Activated CD4-positive, alpha-beta T cell treated with anti-CD3 and anti-CD28 coated beads for 48 hours (primary cell): ENCODE measurements at places on chromosomes 5 and 9.

DNA sequence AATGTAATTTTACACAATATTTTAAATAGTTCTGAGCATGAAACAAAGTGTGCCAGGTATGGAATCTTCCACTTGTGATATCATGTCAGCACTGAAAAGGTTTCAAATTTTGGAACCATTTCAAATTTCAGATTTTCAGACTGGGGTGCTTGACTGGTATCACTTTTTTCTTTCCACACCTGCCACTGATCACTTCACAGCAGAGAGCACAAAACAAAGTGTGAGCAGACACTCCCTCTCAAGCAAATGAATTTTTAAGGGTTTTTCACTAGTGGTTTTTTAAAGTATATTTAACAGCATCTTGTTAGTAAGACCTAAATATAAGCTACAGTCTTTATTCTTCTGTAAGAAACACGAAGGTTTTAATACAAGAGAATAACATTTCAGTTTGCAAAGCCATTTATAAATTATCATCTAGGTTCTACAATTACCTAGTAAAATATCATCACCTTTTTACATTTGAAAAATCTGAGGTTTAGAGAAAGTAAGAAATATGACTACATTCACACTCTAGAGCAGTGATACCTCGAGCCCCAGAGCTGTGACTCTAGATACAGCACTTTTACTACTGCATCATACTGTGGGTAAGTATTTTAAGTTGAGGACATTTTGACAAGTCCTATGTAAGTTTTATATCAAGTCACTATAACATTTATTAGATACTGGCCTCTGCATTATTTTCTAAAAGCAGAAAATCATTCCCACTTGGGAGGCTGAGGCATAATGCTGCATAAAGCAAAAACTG is 14.6 kb downstream of the GOLPH3 start:
- DNase-seq = no peak

DNA sequence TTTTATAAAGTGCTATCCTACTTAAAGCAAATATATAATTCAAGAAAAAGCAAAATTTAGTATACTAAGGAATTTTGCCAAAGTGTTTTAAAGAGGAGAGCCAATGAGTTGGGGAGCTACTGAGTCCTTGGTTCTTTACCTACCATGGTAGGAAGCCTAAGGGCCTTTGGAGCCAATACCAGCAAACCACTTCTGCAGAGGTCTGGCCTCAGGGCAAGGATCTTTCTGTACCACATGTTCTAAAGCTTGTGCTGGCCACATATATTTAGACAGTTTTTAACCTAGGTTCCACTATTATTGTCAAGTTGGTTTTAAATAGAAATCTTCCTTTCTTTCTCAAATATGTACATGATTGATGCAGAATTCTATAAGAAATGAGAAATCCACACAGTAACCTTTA is 172.3 kb upstream of the NREP start:
- DNase-seq = no peak

DNA sequence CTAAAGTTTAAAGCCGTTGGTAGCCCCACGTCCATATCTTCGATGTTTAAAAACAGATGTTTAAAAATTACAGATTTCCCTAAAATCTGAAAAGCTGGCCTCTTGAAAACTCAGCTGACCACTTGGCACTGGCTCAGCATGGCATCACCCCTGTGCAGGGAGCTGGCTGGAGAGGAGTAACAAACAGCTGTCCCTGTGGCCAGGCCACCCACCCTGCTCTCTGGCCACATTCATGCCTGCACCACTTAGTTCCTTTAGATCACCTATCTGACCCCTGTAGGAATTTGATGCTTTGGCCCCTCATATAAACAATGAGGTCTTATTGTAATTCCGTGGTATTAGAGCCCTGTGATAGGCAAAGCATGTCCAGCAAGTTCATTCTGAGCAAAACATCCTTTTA is 107.5 kb downstream of the FRMD3 start:
- no peak for DNase-seq

GRCh38 chr5:10602031-10602806 is 38.3 kb downstream of the ANKRD33B start:
- DNase-seq = no peak

DNA sequence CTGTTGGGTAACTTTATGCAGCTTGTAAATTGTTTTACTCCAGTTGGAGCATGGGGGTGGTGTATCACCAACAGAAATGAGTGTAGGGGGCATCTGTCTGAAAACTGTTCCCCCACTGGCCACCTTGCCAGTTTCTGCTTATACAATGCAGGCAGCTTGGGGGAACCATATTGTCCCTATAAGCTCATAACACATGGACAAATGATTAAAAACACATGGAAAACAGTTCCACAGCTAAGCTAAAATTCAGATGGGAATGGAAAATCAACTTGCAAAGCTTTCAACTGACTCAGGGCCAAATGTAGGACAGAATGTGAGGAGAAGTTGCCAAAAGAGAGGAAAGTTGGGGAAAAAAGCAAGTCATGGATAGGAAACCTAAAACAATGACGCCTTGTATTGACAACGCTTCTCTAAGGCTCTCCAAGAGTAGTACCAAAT is 7.9 kb upstream of the CER1 start:
- DNase-seq = no peak

- no peak for DNase-seq
Observed at GRCh38 chr5:5671823-5672222, 249.3 kb downstream of the ICE1 start.

DNA sequence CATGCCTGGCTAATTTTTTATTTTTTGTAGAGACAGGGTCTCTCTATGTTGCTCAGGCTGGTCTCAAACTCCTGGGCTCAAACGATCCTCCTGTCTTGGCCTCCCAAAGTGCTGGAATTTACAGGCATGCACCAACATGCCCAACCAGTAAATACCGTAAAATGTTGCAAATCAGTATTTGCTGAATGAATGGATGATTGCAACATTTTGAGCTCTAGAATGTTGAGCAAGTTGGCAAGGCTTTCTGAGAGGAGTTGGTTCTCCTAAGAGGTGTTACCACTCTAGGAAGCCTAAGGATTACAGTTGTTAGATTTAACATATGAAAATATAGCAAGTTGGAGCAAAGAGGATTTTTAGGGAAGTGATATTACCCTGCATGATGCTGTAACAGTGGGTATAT is 15.6 kb upstream of the DMXL1 start:
- DNase-seq = no peak
